Kidney (tissue), 22 donors: ENCODE measurements at places on chromosomes 6 and 20.
A peak's percentile ranks its signal among the peaks of the same experiment; 100 is the strongest.

GRCh38 chr20:5885866-5886265 lies 64.5 kb downstream of the TRMT6 start:
- DNase-seq: no peak

DNA sequence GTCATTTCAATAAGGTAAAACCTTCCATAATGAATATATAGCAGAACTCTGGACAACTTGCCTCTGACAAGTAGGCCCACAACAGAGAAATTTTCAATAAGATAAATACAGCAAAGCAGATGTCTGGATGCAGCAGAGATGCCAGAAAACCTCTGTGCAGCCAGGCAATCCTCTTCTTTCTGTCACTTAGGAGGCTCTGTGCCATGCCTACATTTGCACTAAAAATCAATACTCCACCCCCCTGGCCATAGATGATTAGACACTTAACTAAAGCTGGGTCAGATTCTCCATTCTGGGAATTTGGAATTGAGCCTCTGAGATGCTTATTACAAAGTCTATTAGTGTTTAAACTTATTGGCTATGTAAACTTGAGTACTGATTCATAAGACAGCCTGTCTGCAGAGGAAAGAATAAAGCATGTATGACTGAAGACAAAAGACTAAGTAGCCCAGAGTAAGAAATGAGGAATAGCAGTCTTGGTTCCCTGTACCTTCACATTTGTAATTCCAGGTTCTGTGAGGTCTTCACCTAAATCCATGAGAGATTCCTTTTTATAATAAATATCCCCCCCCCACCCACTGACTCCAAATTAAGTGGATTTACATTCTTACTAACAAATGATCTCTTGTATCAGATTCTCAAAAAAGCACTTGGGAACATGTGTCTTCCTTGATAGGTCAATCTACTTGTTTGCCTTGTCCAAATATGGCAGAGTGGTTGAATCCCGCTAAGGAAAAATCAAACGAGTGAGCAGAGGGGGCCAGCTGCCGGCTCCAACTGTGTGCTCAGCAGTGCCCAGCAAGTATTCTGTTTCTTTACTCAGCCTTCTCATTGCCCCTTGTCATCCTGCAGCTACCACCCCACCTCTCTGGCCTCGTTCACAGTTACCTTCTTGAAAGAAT lies 20.4 kb downstream of the MAN1A1 start:
- no peak for DNase-seq

DNA sequence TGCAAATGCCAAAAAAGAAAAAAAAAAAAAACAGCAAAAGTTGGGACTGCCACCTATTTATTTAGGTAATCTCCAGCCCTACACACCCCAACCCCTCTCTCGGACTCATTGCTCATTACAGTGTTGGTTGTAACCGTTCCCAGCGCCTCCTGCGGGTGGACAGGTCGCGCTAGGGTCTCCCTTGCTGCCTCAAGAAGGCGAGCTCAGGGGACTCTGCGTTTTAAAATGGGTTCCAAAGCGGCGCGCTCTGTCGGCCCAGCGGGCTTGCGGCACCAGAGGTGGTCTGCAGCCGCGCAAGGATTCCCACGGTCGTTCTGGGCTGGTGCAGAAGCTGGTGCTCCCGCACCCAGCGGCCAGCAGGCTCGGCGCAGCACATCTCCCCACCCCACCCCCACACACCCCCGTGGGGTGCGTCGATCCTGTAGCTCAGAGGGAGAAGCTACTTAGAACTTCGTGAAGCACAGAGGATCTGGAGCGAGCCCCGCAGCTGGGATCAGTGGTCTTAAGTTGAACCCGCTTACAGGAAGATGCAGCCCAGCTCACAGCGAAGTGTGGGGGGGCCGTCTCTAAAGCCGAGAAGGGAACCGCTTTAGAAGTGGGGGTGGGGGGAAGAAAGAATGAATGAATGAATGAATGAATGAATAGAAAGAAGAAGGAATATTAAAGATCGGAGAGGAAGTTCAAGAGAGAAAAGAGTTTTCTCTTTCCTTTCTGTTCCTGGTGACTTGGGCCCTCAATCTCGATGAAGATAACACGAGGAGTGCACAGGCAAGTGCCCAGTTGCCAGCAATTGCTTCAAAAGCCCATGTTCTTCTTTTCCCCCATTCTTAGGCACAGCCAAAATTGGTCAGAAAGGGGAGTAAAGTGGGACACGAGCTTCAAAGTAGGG lies 780 bp downstream of the TFAP2A start:
- peak; percentile 64 for DNase-seq

DNA sequence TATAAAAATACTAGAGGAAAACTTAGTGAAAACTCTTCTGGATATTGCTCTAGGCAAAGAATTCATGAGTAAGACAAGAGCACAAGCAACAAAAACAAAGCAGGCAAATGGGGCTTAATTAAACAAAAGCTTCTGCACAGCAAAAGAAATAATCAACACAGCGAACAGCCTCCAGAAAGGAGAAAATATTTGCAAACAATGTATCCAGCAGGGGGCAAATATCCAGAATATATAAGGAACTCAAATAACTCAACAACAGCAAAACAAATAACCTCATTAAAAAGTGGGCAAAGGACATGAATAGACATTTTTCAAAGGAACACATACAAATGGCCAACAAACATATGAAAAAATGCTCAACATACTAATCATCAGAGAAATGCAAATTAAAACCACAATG lies 17.1 kb upstream of the HECA start:
- DNase-seq: no peak

DNA sequence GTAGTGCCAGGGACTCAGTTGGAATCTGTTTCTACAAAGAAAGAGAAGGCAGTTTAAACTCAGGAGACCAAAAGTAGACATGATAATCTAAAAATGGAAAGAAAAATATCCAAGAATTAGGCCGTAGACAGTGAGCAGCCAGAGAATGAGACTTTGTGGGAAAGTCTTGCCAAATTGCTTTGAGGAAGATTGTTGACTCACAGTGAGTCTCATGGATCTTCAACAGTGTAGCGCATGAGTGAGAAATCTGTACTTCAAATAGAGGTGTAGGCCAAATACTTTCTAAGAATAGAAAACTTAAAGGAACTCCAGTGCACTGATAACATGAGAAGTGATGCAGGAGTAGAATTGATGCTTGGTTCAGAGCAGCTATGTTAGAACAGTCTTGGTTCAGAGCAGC lies 284.5 kb downstream of the HTR1B start:
- no peak for DNase-seq

DNA sequence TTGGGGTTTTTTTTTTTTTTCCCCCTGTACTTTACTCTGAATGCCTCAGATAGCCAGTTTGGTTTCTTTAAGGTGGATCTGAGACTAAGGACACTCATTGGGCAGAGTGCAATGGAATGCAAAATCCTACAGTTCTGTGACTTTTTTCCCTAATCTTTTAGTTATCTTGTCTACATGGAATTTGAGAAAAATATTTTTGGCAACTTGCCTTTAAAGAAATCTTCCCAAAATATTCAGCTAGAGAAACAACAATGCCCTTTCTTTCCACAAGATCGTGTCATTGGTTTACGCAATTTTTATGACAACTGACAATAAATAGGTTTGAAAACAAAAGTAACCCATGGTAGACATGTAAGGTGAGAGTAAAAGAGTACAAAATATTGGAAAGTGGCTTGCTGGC lies 171.7 kb upstream of the LAMP5 start:
- no peak for DNase-seq

DNA sequence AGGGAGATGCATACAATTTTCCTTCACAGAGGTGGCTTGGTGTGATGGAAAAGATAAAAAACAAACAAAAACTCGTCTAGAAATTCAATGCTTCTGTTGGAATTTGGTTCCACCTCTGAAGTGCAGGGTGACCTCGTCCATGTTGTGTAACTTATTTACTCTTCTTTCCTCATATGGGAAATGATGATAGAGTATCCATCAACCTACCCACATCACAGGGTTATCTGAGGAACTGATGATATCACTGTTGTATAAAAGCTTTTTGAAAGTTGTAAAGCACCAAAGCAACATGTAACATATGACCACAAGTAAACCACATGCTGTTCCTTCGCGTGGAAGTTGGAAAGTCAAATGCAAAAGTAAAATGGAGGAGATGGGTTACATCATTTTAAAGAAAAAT lies 212.0 kb upstream of the SGK1 start:
- DNase-seq: no peak

GRCh38 chr20:7667194-7667593 lies 273.1 kb downstream of the HAO1 start:
- DNase-seq: no peak

DNA sequence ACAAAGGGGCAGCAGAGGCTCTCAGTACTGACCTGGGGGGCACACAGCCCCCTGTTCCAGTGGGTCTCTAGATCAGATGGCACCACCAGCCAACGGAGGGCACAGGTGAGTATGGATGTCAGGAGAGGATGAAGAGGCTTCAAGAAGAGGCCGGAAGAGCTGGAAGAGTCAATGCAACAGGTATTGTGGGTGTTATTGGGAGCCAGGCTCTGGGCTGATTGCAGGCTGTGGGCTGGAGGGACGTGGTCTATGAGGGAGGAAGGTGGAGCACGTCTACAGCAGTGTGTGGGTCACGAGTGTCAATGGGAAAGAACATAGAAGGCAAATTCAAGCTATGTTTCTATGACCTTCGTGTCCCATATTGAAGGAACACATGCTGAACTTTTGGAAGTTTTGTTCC lies 18.8 kb upstream of the TAGAP start:
- no peak for DNase-seq

DNA sequence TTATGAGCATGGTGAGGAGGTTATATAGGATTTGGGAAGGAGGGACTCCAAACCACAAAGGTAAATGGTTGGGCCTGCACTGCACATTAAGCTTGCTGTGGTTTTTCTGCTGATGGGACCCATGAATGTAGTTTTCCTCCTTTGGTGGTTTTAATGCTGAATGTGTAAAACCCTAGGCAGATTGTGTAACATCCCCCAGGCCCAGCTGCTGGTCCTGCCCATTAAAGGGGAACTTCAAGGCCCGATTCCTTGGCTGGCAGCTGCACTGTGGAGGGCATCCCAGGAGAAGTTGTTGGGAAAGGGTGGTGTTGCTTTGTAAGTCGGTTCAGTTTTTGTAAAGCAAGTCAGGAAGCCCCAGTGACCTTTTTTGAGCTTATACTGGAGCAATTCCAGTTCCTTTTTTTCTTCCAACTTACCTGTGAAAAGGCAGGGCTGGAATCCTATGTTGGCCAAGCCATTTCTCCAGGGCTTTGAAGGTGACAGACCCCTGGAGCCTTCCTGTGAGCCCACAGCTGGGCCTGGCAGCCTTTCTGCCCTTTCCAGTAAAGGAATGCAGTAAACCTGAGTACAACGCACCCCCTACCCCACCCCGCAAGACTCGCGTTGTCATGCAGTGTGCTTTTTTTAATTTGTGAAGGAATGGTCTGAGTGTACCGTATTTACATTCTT lies 43.1 kb upstream of the NAA20 start:
- peak; percentile 51 for DNase-seq

GRCh38 chr20:44959082-44959637 lies 1.0 kb downstream of the TOMM34 start:
- DNase-seq: peak; percentile 30

GRCh38 chr6:13469693-13470092 lies 17.7 kb downstream of the GFOD1 start:
- no peak for DNase-seq

- no peak for DNase-seq
Observed at GRCh38 chr6:159716247-159717096, 10.8 kb upstream of the WTAP start.

GRCh38 chr20:16265334-16265733 lies 307.9 kb downstream of the KIF16B start:
- DNase-seq: no peak

- DNase-seq: peak; percentile 90
Observed at GRCh38 chr6:29627755-29628418, 5.1 kb downstream of the GABBR1 start.

DNA sequence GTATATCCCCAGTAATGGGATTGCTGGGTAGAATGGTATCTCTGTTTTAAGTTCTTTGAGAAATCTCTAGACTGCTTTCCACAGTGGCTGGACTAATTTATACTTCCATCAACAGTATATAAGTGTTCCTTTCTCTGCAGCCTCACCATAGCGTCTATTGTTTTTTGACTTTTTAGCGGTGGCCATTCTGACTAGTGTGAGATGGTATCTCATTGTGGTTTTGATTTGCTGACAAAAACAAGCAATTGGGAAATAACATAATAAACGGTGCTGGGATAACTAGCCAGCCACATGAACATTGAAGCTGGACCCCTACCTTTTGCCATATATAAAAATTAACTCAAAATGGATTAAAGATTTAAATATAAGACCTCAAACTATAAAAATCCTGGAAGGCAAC lies 14.2 kb downstream of the OR2A4 start:
- no peak for DNase-seq

DNA sequence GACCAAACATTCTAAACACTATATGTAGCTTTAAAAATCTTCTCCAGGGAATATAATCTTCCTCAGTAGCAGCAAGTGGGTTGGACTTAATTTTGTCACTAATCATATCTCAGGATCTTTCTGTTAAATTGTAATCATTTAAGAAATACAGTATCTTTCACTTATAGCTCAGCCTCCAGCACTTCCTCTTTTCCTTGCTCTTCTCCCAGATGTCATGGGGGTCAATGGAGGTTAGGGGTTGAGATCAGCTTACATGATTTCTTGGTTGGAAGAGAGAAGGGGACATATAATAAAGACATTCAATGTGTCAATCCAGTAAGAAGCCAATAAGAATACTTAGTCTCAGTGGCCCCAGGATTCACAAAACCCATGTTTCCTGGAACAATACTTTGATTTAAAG lies 15.7 kb upstream of the REPS1 start:
- DNase-seq: no peak

GRCh38 chr6:101125380-101125971 lies 244.3 kb upstream of the ASCC3 start:
- peak; percentile 24 for DNase-seq

- DNase-seq: no peak
Observed at GRCh38 chr20:53565254-53565653, 28.4 kb downstream of the ZNF217 start.

DNA sequence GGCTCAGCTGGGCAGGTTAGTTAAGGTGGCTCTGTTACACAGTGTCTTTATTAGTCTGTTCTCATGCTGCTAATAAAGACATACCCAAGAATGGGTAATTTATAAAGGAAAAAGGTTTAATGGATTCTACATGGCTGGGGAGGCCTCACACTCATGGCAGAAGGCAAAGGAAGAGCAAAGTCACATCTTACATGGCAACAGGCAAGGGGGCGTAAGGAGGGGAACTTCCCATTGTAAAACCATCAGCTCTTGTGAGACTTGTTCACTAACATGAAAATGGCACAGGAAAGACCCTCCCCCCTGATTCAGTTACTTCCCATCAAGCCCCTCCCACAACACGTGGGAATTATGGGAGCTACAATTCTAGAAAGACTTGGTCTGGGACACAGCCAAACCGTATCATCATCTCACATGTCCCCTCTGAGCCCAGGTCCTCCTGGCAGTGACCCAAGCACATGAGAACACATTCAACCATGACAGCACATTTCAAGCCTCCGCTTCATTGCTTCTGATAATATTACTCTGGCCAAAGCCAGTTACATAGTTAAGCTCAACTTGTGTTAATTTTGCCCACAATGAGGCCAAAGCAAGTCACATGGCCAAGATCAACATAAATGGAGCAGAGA lies 383.9 kb downstream of the PLCB1 start:
- no peak for DNase-seq
